AG04450 (cell line): ENCODE measurements at places on chromosomes 3 and 15. TPM values are rescaled to one million over a fixed set of nuclear protein-coding genes. Genes with fewer than 3 reads are reported as not detected.

- DNase-seq: no peak
Observed at GRCh38 chr15:95919460-95919859, 411.0 kb upstream of the NR2F2 start.

DNA sequence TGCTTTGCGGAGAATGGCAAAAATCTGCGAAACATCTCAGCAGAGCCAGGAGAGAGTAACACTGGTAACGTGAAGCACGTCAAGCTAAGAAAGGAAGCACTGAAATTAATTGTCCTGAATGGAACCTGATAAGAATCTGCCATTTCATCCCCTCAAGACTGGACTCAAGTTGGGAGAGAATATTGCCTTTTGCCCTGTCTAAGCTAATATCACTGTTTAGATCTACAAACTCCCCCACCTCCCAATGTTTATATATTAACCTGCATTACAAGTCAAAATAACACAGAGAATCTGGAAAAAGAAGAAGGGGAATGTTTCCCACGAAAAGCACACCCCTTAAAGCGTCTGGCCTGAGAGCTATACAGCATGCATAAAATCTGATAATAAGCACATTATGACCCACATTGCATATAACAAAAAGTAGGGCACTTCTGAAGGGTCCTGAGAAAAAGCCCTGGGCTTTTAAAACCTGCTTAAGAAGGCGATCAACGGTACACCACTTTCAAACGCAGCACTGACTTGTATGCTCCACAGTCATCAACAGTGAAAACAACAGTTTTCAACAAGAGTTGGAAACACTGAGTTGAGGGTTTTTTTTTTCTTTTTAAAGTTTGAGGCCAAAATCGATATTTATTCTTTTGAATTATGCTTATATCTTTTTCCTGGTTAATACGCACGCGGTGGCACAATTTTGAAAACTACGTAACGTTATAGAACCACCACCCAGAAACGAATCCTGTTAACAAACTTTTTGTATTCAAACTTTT, 1.4 kb upstream of the KAT2B start:
- no peak for DNase-seq

- DNase-seq: no peak
Observed at GRCh38 chr3:120157681-120158080, 63.4 kb upstream of the GSK3B start.

GRCh38 chr3:98482717-98483482, 14.6 kb upstream of the OR5K2 start:
- no peak for DNase-seq

DNA sequence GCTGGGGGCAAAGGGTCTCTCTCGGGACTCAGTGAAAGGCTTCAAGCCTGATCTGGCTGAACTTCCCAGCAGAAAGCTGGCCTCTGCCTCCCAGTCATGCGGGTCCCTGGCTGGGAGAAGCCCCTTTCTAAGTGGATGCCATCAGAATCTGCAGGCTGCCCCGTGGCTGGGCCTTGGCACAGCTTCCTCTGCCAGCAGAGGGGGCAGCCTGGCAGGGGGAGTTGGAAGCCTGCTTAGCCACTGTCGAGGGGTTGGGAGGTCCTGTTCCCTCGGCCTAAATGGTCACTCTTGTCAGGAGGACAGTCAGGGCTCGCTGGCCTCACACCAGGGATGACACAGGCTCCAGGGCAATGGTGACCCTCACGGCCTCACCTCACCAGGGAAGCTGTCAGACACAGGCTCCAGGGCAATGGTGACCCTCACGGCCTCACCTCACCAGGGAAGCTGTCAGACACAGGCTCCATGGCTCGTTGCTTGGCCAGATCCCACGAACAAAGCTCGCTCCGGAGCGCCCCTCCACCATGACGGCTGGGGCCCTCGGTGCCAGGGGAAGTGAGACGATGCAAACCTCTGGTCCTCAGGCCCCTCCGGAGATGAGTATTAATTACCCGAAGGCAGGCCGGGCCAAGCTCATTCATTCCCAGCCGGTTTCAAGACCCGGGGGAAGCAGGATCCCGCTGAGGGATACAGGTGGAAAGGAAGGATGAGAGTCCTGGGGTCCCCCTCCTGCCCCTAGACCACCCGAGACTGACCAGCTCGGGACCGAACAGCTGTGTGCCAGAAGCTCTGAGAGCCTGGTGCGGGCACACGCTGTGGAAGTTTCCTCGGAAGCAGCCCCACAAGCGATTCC, 151.0 kb downstream of the CHSY1 start:
- DNase-seq: no peak

- DNase-seq: no peak
Observed at GRCh38 chr3:59885101-59885500, 835.3 kb upstream of the CFAP20DC start.

- no peak for DNase-seq
Observed at GRCh38 chr15:70283511-70283910, 185.8 kb upstream of the TLE3 start.

- DNase-seq: no peak
Observed at GRCh38 chr3:128689060-128689459, 36.9 kb upstream of the RAB7A start.

DNA sequence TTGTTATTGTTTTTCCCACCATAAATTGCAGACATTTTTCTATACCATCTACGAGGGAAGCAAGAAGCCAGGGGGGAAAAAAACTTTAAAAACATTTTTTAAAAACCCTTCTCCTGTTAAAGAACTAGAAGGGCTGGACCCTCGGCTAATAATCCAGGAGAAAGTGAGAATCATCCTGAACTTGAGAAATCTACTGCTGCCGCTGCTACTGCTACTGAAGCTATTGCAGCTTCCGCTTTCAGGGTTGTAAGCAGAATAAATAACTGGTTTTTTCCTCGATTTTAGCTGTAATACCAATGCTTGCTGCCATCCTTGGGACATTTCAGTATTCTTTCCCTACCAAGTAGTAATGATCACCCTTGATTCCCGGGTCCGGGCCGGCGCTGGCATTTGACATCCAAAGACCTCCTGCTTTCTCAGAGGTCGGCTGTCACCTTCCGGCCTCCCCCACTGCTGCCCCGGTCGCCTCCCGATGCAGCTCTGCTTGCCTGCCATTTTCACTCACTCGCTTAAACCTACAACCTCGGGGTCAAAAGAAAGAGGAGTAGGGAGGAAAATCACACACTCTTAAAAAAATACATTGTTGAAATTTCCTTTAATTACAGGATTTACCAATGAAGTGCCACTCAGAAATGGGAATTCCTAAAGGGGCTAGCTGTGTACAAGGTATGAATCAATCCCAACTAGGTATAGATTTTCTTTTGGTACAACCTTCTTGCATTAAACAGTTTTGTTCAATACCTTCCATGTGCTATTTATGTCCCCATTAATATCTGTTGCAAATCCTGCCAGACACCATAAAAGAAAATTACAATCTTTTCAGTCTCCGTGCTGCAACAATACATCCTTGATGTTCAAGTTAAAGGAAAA, 674 bp upstream of the MECOM start:
- DNase-seq: no peak

PLA2G4D gene
- not detected in 2 replicates for polyA plus RNA-seq

MLF1 gene
- polyA plus RNA-seq: 6.7 and 10.1 TPM in 2 replicates

TMEM62 gene
- 4.3 and 4.8 TPM in 2 replicates for polyA plus RNA-seq
